ENCODE measurements at places on chromosomes 7 and 10. TPM values are rescaled to one million over a fixed set of nuclear protein-coding genes. Genes with fewer than 3 reads are reported as not detected.

Gene RAMP3
- total RNA-seq: not detected

Gene PBLD
- total RNA-seq: 2.7 TPM

Gene MUC12
- total RNA-seq: 12.5 TPM

Gene ACTR3C
- total RNA-seq: not detected

Gene RRP12
- total RNA-seq: 56.3 TPM

Gene EBLN1
- not detected for total RNA-seq

Gene SDK1
- total RNA-seq: 0.40 TPM

Gene CHCHD3
- 72.5 TPM for total RNA-seq

Gene TCF7L2
- total RNA-seq: 20.8 TPM

Gene RASA4B
- 2.2 TPM for total RNA-seq

Gene TBC1D12
- 6.5 TPM for total RNA-seq

Gene LRRC61
- total RNA-seq: not detected

Gene INMT
- total RNA-seq: not detected

Gene SNCG
- 9.9 TPM for total RNA-seq

Gene ADAM12
- total RNA-seq: 3.7 TPM

Gene STK17A
- 26.8 TPM for total RNA-seq

Gene CLCN1
- total RNA-seq: not detected

Gene MMD2
- total RNA-seq: not detected

Gene MSS51
- total RNA-seq: 0.36 TPM

Gene AOAH
- not detected for total RNA-seq

Gene GSTO2
- total RNA-seq: 1.3 TPM

Gene CRPPA
- total RNA-seq: 0.60 TPM

Gene NRF1
- total RNA-seq: 10.3 TPM

Gene NUPR2
- not detected for total RNA-seq

Gene TWIST1
- total RNA-seq: 4.4 TPM

Gene GDF10
- not detected for total RNA-seq

Gene TACR2
- total RNA-seq: 0.13 TPM

Gene STOX1
- total RNA-seq: 0.45 TPM

Gene PNLIPRP2
- not detected for total RNA-seq

Gene DNAH11
- total RNA-seq: 0.20 TPM

Gene STAG3
- total RNA-seq: 0.23 TPM

Gene PITX3
- total RNA-seq: 1.0 TPM

Gene DNAJC12
- 54.4 TPM for total RNA-seq

Gene MRLN
- total RNA-seq: not detected
